ENCODE measurements at places on chromosomes 3 and 15. TPM values are rescaled to one million over a fixed set of nuclear protein-coding genes. Genes with fewer than 3 reads are reported as not detected.

The SLC38A3 gene
- total RNA-seq: 0.31 TPM

DNA sequence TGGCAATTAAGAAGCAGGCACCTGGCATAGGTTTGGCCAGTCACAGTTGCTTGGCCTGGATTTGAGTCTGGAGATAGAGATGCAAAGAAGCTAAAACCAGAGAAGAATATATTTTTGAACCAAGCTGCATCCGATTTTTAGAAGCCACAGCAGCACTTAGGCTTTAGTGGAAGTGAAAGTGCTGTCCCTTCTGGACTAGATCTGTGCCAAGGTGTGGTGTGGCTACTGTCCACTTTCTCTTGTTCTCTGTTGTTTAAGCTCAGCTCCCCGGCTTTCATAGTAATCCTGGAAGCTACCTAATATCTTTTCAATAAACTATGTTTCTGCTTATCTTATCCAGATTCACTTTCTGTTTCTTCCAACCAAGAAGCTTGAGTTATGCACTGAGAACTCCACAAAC, 183.4 kb upstream of the THRB start:
- H3K4me1 ChIP-seq: no peaks in the 10 kb centered on the region
- H3K4me3 ChIP-seq: no peak overlapping the region
- no peak for DNase-seq
- H3K27ac ChIP-seq: no peak overlapping the region

DNA sequence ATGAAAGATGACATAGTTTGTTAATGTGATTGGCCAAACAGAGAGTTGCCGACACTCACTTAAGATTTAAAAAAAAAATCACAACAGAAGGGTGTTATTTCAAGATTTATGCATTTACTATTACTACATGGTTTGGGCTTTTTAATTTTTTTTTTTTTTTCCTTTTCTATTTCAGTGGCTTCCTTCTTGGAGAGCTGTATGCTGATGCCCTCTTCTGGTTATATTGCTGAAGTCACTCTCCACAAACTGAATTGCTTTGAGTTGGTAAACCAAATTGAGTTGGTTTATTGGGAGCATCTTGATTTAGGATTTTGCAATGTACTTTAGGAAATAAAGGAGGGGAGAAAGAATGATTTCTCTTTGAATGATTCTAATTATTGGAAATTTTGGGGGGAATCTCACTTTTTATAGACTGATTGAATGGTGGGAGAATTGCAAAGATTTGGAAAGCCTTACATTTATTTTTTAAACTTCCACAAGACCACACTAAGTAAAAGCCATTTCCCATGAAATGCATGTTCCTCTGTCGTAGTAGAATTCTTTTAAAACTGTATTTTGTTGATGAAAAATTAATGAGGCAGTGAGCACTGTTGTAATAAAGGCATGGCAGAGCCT, 186.6 kb upstream of the FEZF2 start:
- DNase-seq: no peak
- H3K36me3 ChIP-seq: no peaks in the 10 kb centered on the region
- H3K27ac ChIP-seq: no peak overlapping the region
- H3K27me3 ChIP-seq: no peaks in the 10 kb centered on the region
- H3K4me1 ChIP-seq: no peaks in the 10 kb centered on the region
- no peak overlapping the region for H3K4me3 ChIP-seq

- no peaks in the 10 kb centered on the region for H3K36me3 ChIP-seq
- DNase-seq: no peak
- no peak overlapping the region for H3K4me3 ChIP-seq
- no peaks in the 10 kb centered on the region for H3K27me3 ChIP-seq
- H3K27ac ChIP-seq: no peak overlapping the region
These were observed 651.4 kb downstream of the OTOL1 start for GRCh38 chr3:162147996-162148395.

- no peak overlapping the region for H3K27ac ChIP-seq
- no peaks in the 10 kb centered on the region for H3K4me1 ChIP-seq
- no peak for DNase-seq
- no peaks in the 10 kb centered on the region for H3K36me3 ChIP-seq
- no peaks in the 10 kb centered on the region for H3K27me3 ChIP-seq
These were observed 26.1 kb upstream of the TM4SF4 start for GRCh38 chr3:149448331-149448831.

The CKMT1A gene
- total RNA-seq: 0.41 TPM

- H3K36me3 ChIP-seq: no peaks in the 10 kb centered on the region
- H3K27me3 ChIP-seq: peaks cover 4% of the 10 kb centered on the region
- no peak overlapping the region for H3K4me3 ChIP-seq
- no peaks in the 10 kb centered on the region for H3K4me1 ChIP-seq
These were observed 2.6 kb upstream of the TMCO5A start for GRCh38 chr15:37931868-37932267.

DNA sequence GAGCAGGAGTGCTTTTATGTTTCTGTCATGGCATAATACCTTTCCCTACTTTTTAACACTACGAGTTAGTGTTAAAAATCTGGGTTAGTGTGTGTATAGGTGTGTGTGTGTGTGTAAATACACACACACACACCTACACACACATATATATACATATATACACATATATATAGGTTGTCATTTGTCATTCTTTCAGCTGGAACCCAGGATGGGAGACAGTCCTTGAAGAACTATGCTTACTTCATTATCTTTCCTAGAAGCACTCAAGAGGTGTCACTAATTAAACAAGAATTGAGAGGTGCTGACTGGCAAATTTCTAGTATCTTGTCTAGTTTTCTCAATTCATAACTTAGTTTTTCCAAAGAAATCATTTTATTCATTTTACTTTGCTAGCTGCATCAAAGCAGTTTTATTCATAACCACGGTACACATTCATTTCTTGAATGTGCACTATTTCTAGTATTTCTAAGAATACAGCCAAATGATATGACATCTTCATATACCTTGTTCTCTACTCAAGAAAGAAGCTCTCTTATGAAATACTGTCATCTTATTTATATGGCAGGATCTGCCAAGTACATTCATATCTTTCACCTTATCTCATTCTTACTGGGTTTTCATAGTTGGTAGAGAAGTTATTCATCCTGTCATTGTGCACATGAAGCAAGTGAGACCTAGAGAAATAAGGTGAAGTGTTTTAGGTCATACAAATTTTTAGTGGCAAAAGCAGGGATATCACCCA, 46.6 kb downstream of the ISL2 start:
- no peaks in the 10 kb centered on the region for H3K27me3 ChIP-seq
- DNase-seq: no peak
- H3K4me1 ChIP-seq: peaks cover 9% of the 10 kb centered on the region
- no peaks in the 10 kb centered on the region for H3K36me3 ChIP-seq
- H3K27ac ChIP-seq: no peak overlapping the region

- peaks cover 98% of the 10 kb centered on the region for H3K27me3 ChIP-seq
- H3K4me3 ChIP-seq: no peak overlapping the region
- no peak for DNase-seq
- peaks cover 4% of the 10 kb centered on the region for H3K4me1 ChIP-seq
These were observed 8.3 kb downstream of the SOX14 start for GRCh38 chr3:137772214-137772955.

DNA sequence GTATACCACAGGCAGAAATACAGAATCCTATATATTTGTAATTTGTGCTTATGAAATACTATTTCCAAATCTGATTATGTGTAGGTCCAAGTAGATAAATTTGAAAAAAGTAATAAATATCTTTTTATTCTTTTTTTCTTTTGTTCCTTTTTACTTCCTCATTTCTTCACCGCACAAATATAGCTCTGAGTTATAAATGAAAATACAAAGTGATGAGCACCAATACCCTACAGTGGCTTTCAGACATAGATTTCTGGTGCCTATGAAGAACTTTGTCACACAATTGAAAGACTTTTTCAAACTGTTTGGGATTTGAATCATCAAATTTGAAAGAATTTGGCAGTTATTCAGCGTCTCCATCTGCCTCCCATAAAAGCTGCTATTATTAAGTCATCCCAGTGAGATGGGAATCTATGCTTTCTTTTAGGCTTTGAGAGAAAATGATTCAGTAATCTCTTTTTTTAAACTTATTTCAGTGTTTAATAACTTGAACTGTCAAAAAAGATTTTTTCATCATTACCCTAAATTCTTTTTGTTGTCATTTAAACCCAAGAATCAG, 363.6 kb upstream of the GOLIM4 start:
- no peaks in the 10 kb centered on the region for H3K4me1 ChIP-seq
- no peak for DNase-seq
- no peak overlapping the region for H3K4me3 ChIP-seq
- H3K27me3 ChIP-seq: no peaks in the 10 kb centered on the region
